Mesothelial cell of epicardium (in vitro differentiated cells): ENCODE measurements at places on chromosomes 5 and 9. TPM values are rescaled to one million over a fixed set of nuclear protein-coding genes. Genes with fewer than 3 reads are reported as not detected.

- H3K27ac ChIP-seq = no peak overlapping the region
- no peak overlapping the region for H3K4me3 ChIP-seq
- peaks cover 26% of the 10 kb centered on the region for H3K27me3 ChIP-seq
- no peak for DNase-seq
- H3K36me3 ChIP-seq = no peaks in the 10 kb centered on the region
These were observed 95.8 kb downstream of the BRINP1 start for GRCh38 chr9:119273325-119273904.

DNA sequence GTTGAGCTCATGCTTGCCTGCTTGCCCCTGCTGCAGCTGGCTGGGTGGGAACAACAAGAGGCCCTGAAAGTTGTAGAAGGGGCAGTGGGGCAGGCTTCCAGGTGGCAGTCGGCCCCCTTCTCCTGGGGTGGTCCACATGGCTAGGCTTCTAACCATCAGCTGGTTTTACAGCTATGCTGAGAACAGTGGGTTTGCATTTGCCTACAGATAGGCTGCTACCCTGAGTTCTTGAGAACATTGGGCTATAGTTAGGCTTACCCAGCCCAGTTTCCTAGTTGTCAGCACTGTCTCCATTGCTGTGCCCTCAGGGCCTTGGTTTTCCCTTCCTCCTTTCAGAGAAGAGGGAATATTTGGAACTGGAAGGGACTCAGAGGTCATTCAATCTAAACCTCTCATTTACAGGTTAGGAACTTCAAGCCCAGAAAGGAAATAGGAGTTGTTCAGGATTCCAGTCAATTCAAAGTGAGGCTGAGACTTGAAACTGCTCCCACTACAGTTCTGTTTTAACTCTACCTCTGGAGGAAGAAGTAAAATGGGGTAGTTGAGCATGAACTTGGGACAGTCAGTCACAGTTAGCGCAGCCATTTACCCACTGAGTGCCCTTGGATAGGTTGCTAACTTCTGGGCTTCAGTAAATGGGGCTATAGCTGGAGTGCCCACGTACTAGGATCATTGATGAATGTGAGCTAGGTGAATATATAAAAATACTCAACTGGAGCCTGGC is 11.5 kb downstream of the LARP1 start:
- DNase-seq = no peak
- H3K36me3 ChIP-seq = no peaks in the 10 kb centered on the region
- H3K4me1 ChIP-seq = peaks cover 54% of the 10 kb centered on the region
- peak overlapping the region; percentile 39 for H3K27ac ChIP-seq
- no peak overlapping the region for H3K4me3 ChIP-seq

- H3K27me3 ChIP-seq = no peaks in the 10 kb centered on the region
- H3K4me1 ChIP-seq = peaks cover 2% of the 10 kb centered on the region
- no peak overlapping the region for H3K4me3 ChIP-seq
- peaks cover 36% of the 10 kb centered on the region for H3K36me3 ChIP-seq
- no peak for DNase-seq
These were observed 153.5 kb downstream of the RAPGEF6 start for GRCh38 chr5:131481569-131481968.

- H3K36me3 ChIP-seq = no peaks in the 10 kb centered on the region
- no peak overlapping the region for H3K27ac ChIP-seq
- peaks cover 6% of the 10 kb centered on the region for H3K4me1 ChIP-seq
- no peak for DNase-seq
- no peak overlapping the region for H3K4me3 ChIP-seq
These were observed 21.2 kb upstream of the PCSK5 start for GRCh38 chr9:75869236-75869635.

DNA sequence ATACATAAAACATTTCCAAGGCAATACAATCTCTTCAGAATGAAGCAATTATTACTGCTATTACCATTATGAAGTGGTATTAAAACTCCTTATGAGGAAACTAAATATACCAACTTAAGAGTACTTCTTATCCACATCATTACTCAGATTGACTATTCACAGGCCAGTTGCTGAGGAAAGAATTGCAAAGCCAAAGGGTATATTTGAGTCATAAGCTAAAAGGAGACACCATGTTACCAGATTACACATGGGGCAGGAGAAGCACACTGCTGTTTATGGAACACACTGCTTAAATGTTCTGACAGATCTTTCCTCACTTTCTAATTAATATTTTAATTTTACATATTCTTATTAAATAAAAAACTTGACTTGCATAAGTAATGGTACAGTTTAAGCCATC is 1726.4 kb upstream of the NUDT12 start:
- no peak for DNase-seq
- H3K4me3 ChIP-seq = no peak overlapping the region
- H3K36me3 ChIP-seq = no peaks in the 10 kb centered on the region
- no peaks in the 10 kb centered on the region for H3K27me3 ChIP-seq
- peaks cover 5% of the 10 kb centered on the region for H3K4me1 ChIP-seq

- no peak for DNase-seq
- peaks cover 18% of the 10 kb centered on the region for H3K4me1 ChIP-seq
- peak overlapping the region; percentile 43 for H3K27ac ChIP-seq
- H3K36me3 ChIP-seq = no peaks in the 10 kb centered on the region
These were observed 7.2 kb downstream of the KDM4C start for GRCh38 chr9:6764950-6765349.

DNA sequence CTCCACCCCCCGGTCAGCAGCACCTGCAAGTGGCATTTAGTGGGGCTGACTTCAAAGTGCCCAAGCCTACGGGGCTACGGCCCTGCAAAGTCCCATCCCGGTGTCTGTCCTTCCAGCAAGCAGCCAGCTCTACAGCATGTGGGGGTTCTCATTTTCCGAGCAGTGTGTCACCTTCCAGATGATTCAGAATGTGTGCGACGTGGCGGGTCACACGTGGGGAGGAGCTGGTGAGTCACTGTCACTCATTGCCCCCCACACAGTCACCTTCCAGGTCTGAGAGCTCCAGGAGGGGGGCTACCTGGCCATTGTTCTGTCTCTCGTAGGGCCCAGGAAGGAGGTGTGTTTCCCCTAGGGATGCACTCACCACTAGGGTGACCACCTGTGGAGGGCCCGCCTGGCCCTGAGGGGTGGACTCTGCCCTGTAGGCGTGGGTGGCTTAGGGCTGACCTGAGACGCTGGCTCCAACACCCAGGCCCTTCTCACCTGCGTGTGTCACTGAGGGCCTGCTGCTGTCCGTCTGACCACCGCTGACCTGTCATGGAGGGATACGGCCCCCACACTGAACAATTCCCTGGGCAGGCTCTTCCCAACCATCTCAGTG is 70.2 kb downstream of the SEMA4D start:
- no peak for DNase-seq
- no peaks in the 10 kb centered on the region for H3K36me3 ChIP-seq
- H3K27me3 ChIP-seq = no peaks in the 10 kb centered on the region
- H3K4me3 ChIP-seq = no peak overlapping the region
- no peak overlapping the region for H3K27ac ChIP-seq

GRCh38 chr5:173582216-173583111 is 34.0 kb downstream of the BOD1 start:
- no peak overlapping the region for H3K4me3 ChIP-seq
- H3K4me1 ChIP-seq = peaks cover 13% of the 10 kb centered on the region
- no peak for DNase-seq
- H3K36me3 ChIP-seq = peaks cover 15% of the 10 kb centered on the region

DNA sequence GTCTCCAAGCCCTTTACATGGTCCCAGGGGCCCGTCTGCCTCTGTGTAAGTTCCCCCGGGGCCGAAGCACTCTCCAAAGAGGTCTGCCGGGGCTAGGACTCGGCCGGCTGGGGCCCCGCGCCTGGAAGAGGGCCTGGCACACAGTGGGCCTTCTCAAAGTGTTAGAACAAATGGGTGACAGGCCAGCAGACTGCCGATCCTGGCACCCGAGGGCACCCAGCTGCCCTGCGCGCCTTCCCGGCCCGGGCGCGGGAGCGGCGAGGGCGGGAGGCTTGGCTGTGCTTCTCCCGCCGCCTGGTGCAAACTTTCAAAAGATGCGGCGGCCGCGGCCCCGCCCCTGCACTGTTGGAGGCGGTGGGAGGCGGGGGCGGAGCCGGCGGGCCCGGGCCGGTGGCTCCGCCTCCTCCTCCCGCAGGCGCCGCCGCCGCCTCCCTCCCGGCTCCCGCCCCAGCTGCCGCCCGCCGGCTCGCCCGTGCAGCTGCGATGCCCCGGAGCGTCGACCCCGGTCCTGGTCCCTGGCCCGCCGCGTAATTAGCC is at the start of gene NEURL1B:
NEURL1B (plus strand) TSS at position 442 of the 537 bp plus-strand sequence. CDS start 144 bp downstream, outside the sequence.
- no peak within 1 kb of the TSS for H3K27ac ChIP-seq
- H3K4me3 ChIP-seq = peak within 1 kb of the TSS; percentile 66
- DNase-seq = peak; percentile 74
- H3K4me1 ChIP-seq = peaks cover 5% of the 10 kb centered on the region
- H3K36me3 ChIP-seq = no peaks in the 10 kb centered on the region
- H3K27me3 ChIP-seq = peaks cover 38% of the 10 kb centered on the region

DNA sequence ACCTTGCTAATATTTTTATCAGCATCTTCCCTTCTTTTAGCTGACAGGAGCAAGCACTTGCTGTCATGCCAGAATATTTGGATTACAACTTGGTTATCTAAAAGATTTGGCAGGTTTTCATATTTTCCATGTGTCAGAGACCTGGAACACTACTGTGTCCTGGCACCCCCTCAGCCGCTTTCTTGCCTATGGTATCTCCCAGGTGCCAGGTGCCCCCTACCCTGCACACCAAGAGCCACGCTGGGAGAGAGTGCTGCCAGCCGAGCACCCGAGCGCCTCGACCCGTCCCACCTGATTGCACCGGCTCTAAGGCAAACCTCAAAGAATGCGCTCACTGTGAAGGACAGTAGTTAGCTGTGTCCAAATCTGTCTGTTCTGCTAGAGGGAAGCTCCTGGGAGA is 84.8 kb downstream of the GTF3C4 start:
- peaks cover 4% of the 10 kb centered on the region for H3K27me3 ChIP-seq
- H3K36me3 ChIP-seq = no peaks in the 10 kb centered on the region
- H3K4me1 ChIP-seq = peaks cover 17% of the 10 kb centered on the region
- no peak for DNase-seq
- H3K4me3 ChIP-seq = no peak overlapping the region

DNA sequence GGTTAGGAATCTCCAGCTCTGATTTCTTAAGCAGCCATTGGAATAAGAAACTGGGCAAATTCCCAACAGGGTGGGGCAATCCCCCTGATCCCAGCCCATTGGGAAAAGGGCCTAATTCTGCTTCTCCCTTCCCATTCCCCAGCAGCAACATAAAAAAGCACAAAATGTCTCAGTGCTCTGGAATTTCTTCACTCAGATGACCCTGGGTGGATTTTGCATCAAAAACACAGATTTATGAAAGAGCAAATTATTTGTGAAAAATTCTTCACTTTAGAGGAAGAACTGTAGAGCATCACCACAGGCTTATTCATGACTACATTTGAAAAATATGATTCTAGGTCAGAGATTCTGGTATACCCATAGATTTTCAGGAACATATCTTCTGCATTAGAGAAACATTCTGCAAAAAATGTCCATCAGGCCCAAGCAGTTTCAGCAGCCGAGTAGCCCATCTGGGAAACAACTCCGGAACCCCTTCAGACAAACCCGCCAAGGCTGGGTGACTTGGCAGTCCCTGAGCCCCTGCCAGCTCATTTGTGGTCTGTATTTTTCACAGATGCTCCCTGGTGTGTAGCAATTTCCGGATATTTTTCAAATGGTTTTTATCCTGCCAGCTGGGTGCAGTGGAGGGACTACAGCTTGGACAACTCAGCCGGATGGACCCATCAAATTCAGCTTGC is 102.1 kb upstream of the RANBP3L start:
- H3K4me3 ChIP-seq = no peak overlapping the region
- no peak overlapping the region for H3K27ac ChIP-seq
- no peaks in the 10 kb centered on the region for H3K27me3 ChIP-seq
- H3K4me1 ChIP-seq = no peaks in the 10 kb centered on the region

- H3K36me3 ChIP-seq = no peaks in the 10 kb centered on the region
- H3K27ac ChIP-seq = no peak overlapping the region
- no peak overlapping the region for H3K4me3 ChIP-seq
- H3K27me3 ChIP-seq = no peaks in the 10 kb centered on the region
These were observed 87.6 kb upstream of the PLCXD3 start for GRCh38 chr5:41598011-41598410.

Gene S1PR3
- 33.2 to 38.3 TPM (median 38.2 TPM) in 3 replicates for total RNA-seq

DNA sequence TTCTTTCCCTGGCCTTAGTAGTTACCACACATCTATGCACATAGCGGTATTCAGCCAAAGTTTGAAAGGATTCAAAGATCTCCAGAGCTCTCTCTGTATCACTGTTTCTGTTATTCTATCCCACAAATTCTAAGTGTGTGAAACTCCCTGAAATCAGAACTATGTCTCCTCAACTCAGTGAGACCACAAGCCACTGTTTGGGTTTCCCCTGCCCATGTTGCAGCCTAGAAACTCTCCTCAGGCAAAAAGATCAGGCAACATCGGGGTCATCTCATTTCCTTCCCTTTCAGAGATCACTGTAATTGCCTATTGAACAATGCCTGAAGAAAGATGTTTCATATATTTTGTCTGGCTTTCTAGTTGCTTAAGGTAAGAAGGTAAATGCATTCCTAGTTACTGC is 135.6 kb downstream of the TMC1 start:
- no peaks in the 10 kb centered on the region for H3K4me1 ChIP-seq
- H3K36me3 ChIP-seq = no peaks in the 10 kb centered on the region
- DNase-seq = no peak
- no peaks in the 10 kb centered on the region for H3K27me3 ChIP-seq
- no peak overlapping the region for H3K27ac ChIP-seq

DNA sequence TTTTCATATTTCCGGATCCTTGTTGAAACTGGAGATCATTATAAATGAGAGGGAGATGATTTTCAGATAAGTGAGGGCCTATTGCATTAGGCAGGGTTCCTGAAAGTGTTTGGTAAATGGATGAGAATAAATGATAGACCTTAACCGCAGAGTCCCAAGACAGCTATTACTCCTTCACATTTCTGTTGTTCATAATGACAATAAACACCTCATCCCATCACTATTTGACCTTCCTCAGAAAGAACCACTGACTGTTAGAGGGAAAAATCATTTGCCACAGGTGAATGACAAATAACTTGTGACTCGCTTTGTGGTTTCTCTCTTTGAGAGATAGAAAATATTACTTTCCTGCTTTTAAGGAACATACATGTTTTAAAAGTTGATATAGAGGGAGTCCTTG is 47.3 kb upstream of the TRMT10B start:
- H3K27me3 ChIP-seq = peaks cover 74% of the 10 kb centered on the region
- no peak overlapping the region for H3K4me3 ChIP-seq
- H3K27ac ChIP-seq = no peak overlapping the region
- no peak for DNase-seq
- H3K36me3 ChIP-seq = no peaks in the 10 kb centered on the region

GRCh38 chr5:104965006-104965405 is 1402.4 kb upstream of the NUDT12 start:
- H3K36me3 ChIP-seq = no peaks in the 10 kb centered on the region
- no peaks in the 10 kb centered on the region for H3K27me3 ChIP-seq
- no peak for DNase-seq

- no peak overlapping the region for H3K4me3 ChIP-seq
- H3K27me3 ChIP-seq = no peaks in the 10 kb centered on the region
- H3K27ac ChIP-seq = no peak overlapping the region
- DNase-seq = no peak
- peaks cover 26% of the 10 kb centered on the region for H3K36me3 ChIP-seq
These were observed 16.7 kb downstream of the MVB12B start for GRCh38 chr9:126343271-126343700.

DNA sequence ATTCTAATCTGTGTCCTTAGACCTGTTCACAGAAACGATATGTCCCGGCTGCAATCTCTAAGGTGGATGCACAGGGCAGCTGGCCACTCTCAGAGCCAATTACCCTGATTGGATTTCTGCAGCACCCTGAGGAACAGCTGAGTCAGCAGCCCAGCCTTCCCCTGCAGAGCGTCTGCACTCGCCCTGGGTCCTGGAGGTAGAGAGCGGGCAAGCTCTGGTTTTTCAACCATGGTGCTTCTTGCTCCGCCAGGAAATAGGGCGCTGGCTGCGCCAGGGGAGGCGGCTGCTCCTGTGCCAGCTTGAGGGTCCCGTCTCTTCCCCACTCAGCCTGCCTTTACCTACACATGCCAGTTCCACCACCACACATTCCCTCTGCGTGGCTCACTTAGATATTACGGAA is 19.2 kb downstream of the NDUFS6 start:
- H3K27me3 ChIP-seq = no peaks in the 10 kb centered on the region
- H3K4me1 ChIP-seq = no peaks in the 10 kb centered on the region
- no peak overlapping the region for H3K27ac ChIP-seq
- H3K36me3 ChIP-seq = peaks cover 66% of the 10 kb centered on the region
- DNase-seq = no peak
